ENCODE measurements at places on chromosomes 3 and 15.

GRCh38 chr15:62183130-62183529 lies 18.0 kb upstream of the C2CD4B start:
- no peak for DNase-seq

DNA sequence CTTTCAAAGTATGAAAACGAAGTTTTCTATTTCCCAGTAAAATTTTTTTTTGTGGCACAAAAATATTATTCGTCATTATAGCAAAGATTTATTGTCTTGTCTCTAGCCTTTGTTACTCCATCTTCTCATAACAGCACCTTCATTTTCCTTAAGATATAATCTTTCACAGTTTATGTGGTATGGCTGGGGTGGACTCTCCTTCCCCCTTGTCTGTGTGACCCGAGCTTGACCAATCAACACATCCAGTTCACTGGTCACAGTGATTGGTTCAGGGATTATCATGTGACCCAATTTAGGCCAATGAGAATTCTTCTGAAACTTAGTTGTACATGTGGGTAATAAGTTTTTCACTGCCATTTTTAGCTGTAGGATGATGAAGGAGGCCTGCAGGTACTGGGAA lies 71.2 kb upstream of the DCBLD2 start:
- no peak for DNase-seq

GRCh38 chr3:114794894-114795630 lies 352.0 kb downstream of the ZBTB20 start:
- no peak for DNase-seq

- DNase-seq = no peak
Observed at GRCh38 chr3:129360171-129360611, 68.2 kb downstream of the EFCAB12 start.

DNA sequence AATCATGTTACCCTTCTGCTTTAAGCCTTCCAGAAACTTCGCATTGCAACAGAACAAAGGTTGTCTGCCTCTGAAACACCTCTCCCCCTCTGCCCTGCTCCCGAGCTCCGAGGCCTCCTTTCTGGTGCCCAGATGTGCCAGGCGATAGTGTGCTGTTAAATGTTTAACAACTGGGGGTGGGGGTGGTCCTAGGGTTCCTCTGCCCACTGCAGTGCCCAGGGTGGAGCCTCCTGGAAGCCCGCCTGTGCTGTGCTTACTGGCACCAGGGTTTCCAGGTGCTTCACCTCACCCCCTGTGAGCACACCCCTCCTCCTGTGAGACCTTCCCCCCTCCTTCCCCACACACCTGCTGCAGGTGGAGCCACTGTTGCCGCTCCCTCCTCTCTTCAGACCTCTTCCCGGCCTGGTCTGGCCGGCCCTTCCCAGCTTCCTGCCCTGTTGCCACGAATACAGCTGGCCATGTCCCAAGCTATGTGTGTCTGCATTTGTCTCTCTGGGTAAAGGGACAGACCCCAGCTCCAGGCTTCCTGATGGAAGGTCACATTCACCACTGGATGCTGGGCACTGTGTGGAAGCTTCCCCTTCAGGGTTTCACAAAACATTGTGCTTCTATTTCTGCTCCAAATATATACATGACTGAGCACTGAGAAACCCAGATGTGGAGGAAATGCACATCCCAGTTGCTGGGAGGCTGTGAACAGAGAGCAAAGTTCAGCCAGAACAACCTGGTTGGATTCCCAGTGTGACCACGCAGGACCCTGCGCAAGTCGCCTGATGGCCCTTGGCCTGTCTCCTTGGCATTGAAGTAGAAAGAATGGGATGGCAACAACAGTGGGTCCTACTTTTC lies 37.2 kb downstream of the MGLL start:
- DNase-seq = no peak

- DNase-seq = no peak
Observed at GRCh38 chr15:73870700-73871408, 2.5 kb upstream of the TBC1D21 start.

GRCh38 chr15:99282121-99282520 lies 30.8 kb downstream of the LRRC28 start:
- DNase-seq = no peak

DNA sequence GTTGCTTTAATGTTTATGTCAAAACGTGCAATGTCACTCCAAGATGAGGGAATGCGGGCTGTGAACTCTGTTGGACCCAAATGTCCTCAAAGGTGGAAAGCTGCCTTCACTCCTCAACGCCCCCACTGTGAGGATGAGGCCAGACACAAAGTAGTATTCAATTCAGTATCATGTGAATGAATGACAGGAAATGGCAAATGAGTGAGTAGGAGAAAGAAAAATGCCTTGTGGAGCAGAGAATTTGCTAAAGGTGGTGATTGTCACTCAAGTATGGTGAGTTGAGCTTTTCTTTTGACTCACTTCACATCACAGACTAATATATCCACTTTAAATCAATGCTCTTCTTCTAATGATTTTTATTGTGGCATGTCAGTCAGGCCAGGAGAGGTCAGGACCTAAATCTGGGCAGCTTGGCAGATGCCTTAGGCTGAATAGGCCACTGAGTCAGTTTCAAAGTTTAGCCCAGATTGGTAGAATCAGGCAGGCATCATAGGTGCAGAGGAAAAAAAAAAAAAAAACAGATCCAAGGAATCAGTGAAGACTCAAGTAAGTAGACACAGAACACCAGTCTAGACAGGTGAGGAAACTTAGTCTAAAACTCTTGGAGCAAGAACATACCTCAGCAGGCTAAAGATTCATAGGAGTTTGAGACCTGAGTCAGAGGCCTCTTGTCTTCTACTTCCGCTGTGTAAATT lies 71.0 kb upstream of the ZBED2 start:
- DNase-seq = peak; percentile 30
